RWPE2 (cell line): ENCODE measurements at places on chromosomes 16 and 17.
A peak's percentile ranks its signal among the peaks of the same experiment; 100 is the strongest.

- no peaks in the 10 kb centered on the region for H3K36me3 ChIP-seq
- peaks cover 33% of the 10 kb centered on the region for H3K4me1 ChIP-seq
- H3K4me3 ChIP-seq = no peak overlapping the region
- H3K27ac ChIP-seq = peak overlapping the region; percentile 96
Observed at GRCh38 chr17:40916366-40916765, 21.1 kb downstream of the KRT23 start.

DNA sequence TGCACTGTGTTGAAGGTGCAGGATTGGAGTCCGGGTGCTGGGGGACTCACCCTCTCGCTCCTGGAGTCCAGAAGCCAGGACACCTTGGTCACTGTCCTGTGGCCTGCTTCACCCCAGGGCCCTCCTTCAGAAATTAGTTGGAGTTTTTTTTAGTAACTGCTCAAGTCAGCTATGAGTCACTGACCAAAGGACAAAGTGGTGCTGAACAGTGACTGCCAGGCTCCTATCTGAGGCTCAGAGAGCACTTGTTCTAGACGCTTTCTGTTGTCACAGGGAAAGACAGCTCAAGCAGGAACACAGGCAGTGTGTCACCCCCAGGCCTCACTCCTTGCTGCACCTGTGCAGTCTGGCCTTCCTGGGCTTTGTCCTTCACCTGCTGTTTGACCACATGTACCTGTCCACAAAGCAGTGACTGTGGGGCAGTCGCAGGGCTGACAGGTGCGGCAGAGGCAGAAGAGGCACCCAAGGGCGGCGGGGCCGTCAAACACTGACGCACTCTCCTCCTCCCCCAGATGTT, 4.1 kb upstream of the FAAP100 start:
- peak overlapping the region; percentile 91 for H3K27ac ChIP-seq
- H3K36me3 ChIP-seq = peaks cover 38% of the 10 kb centered on the region
- DNase-seq = peak; percentile 59
- peaks cover 8% of the 10 kb centered on the region for H3K4me1 ChIP-seq

DNA sequence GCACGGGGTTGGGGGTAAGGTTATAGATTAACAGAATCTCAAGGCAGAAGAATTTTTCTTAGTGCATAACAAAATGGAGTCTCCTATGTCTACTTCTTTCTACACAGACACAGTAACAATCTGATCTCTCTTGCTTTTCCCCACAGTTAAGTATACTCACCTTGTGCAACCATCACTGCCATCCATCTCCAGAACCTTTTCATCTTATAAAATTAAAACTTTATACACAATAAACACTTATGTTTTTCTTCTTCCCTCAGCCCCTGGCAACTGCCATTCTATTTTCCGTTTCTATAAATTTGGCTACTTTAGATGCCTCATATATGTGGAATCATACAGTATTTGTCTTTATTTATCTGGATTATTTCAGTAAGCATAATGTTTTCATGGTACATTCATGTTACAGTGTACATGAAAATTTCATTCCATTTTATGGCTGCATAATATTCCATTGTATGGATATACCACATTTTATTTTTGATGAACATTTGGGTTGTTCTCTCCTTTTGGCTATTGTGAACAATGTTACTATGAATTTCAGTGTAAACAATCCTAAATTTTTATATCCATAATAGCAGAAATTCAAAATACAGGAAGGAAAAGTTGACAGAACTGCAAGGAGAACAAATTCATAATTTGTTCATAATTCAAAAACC, 25.7 kb upstream of the FA2H start:
- H3K4me3 ChIP-seq = no peak overlapping the region
- no peaks in the 10 kb centered on the region for H3K36me3 ChIP-seq
- no peaks in the 10 kb centered on the region for H3K4me1 ChIP-seq

DNA sequence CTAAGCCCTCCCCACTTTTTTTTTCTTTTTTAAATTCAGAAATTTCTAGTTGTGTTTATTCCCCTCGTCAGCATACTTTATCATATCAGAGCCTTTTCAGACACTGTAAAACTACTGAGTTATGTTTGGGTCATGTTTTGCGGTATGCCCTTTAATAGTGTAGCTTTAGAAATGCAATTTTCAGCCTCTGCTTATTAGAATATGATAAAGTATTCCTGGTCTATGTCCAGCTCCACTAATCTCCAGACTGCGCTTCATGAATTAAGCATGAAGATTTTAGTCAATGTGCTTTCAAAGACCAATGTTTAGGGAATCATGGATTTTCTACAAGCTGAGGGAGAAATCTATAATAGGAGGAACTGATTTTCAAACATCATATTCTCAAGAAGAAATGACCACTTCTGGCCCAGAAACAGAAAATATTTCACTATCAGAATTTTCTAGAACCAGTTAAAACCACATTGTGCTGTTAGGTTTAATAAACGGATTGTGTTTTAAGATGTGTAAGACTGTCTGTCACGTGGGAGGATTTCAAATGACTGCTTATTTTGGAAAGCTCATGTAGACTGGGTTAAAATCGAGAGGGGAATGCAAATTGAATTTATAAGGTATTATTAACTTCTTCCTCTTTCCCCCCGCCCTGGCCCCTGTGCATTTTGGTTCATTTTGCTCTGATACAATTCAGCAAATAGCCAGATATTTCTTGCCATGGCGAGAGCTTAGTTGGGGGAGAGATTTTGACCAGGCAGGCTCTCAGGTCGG, 498.5 kb downstream of the WWOX start:
- H3K4me1 ChIP-seq = no peaks in the 10 kb centered on the region
- H3K27me3 ChIP-seq = no peaks in the 10 kb centered on the region
- H3K27ac ChIP-seq = no peak overlapping the region
- H3K4me3 ChIP-seq = no peak overlapping the region
- no peak for DNase-seq

DNA sequence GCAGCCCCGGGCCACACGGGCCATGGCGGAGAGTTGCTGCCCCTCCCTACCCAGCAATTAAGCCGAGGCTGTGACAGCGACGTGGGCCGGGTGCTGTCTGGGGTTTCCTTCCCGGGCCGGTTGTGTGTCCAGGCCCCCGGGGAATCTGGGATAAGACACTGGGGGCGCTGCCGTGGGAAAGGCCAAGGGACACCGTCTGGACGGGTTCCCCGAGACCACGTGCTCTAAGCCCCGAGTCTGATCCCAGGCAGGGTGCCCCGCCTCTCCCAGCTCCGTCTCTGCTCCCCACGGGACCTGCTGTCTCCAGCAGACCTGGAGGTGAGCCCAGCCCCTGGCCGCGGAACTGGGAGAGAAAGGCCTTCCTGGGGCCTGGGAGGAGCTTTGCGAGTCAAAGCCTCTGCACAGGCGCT, 92.2 kb downstream of the IRX3 start:
- no peak overlapping the region for H3K27ac ChIP-seq
- no peak for DNase-seq
- H3K27me3 ChIP-seq = no peaks in the 10 kb centered on the region
- no peak overlapping the region for H3K4me3 ChIP-seq
- H3K36me3 ChIP-seq = no peaks in the 10 kb centered on the region

DNA sequence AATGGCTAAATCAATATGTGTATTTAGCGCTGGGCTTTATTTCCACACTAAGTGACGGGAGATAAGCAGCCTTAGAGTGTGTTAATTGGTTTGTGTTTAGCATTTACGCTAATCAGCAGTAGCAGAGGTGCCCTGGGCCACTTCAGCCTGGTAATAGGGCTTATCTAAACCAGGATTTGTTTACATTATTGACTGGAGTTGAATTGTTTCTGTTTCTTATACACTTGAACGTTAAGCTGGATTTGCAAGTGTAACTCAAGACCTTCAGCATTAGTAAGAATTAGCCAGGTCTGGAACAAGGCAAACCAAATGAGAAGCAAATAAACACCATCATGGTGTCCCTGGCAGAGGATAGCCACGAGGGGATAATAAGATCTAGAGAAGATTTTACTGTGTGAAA, 313.6 kb downstream of the HS3ST4 start:
- H3K27me3 ChIP-seq = no peaks in the 10 kb centered on the region
- no peak for DNase-seq
- no peaks in the 10 kb centered on the region for H3K4me1 ChIP-seq
- H3K4me3 ChIP-seq = no peak overlapping the region
- H3K27ac ChIP-seq = no peak overlapping the region

- no peaks in the 10 kb centered on the region for H3K4me1 ChIP-seq
- H3K4me3 ChIP-seq = no peak overlapping the region
- H3K27me3 ChIP-seq = peaks cover 33% of the 10 kb centered on the region
- no peaks in the 10 kb centered on the region for H3K36me3 ChIP-seq
Observed at GRCh38 chr17:77688369-77688768, 270.1 kb upstream of the TNRC6C start.

DNA sequence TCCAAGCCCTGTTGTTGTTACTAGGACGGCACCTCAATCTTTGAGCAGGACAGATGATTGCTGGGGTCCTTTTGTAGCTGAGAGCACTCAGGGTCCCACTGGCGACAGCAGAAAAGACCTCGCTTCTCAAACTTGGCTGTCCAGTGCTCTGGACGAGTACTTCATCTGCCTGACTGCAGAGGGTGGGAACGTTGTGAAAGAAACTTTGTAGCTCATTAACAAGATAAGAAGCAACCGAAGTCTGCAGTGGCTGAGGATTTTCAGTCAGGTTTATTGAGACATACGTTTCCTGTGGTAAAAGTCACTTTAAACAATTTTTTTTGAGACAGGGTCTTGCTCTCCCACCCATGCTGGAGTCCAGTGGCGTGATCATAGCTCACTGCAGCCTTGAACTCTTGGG, 191.7 kb downstream of the PRKCB start:
- no peaks in the 10 kb centered on the region for H3K36me3 ChIP-seq
- no peaks in the 10 kb centered on the region for H3K4me1 ChIP-seq
- H3K4me3 ChIP-seq = no peak overlapping the region
- DNase-seq = no peak
